ENCODE measurements at places on chromosomes 16 and 17.

DNA sequence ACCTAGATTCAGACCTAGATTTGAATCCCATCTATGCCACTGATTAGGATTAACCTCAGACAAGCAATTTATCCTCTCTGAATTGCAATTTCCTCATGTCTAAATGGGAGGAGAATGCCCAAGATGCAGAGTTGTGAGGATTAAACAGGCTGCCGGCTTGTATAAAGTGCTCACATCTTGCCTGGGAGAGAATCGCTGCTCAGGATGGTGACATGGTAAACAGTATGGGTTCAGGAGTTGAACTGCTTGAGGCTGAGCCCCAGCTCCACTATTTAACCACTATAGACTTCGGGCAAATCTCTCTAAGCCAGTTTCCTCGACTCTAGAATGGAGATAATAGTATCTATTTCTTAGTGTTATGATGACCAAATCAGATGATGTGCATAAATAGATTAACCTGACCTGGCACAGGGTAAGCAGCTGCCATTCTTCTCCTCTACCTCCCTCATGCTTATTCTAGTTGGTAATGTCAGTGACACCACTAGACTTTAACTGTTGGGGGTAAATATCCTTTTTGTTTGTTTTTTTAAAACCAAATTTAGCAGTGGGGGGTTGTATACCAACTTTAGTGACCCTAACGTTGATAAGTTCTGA, 732 bp upstream of the RPL27 start:
- DNase-seq = peak; percentile 51

DNA sequence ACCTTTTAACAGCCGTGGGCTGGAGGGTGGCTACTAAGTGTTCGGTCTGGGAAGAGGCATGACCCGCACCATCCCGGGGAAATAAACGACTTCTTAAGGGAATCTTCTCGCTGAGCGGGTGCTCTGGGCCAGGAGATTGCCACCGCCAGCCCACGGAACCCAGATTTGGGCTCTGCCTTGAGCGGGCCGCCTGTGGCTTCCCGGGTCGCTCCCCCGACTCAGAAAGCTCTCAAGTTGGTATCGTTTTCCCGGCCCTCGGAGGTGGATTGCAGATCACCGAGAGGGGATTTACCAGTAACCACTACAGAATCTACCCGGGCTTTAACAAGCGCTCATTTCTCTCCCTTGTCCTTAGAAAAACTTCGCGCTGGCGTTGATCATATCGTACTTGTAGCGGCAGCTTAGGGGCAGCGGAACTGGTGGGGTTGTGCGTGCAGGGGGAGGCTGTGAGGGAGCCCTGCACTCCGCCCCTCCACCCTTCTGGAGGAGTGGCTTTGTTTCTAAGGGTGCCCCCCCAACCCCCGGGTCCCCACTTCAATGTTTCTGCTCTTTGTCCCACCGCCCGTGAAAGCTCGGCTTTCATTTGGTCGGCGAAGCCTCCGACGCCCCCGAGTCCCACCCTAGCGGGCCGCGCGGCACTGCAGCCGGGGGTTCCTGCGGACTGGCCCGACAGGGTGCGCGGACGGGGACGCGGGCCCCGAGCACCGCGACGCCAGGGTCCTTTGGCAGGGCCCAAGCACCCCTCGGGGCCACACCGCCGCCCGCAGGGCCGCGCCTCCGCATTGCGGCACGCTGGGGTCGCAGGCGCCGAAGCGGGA, 3.6 kb upstream of the CBX4 start:
- DNase-seq = no peak

DNA sequence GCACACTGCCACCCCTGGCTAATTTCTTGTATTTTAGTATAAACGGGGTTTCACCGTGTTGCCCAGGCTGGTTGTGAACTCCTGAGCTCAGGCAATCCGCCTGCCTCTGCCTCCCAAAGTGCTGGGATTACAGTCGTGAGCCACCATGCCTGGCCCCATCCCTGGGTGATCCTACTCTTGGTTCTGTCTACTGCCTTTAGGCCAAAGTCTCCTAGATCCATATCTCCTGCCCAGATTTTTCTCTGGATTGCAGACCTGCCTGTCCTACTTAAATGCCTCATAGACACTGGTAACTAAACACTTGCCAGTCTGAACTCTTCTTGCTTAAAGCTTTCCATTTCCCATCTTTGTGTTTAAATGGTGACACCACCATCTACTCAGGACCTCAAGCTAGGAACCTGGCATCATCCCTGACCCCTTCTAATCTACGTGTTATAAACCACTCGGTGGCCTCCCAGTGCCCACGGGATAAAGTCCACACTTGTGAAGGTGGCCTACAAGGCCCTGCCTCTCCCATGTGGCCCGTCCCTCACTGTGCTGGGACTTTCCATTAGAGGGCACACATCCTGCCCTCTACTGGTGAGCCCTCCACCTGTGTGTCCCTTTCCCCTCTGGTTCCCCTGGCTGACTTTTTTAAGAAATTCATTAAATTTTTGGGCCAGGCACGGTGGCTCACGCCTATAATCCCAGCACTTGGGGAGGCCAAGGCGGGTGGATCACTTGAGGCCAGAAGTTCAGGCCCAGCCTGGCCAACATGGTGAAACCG, 51.1 kb downstream of the USP43 start:
- no peak for DNase-seq

DNA sequence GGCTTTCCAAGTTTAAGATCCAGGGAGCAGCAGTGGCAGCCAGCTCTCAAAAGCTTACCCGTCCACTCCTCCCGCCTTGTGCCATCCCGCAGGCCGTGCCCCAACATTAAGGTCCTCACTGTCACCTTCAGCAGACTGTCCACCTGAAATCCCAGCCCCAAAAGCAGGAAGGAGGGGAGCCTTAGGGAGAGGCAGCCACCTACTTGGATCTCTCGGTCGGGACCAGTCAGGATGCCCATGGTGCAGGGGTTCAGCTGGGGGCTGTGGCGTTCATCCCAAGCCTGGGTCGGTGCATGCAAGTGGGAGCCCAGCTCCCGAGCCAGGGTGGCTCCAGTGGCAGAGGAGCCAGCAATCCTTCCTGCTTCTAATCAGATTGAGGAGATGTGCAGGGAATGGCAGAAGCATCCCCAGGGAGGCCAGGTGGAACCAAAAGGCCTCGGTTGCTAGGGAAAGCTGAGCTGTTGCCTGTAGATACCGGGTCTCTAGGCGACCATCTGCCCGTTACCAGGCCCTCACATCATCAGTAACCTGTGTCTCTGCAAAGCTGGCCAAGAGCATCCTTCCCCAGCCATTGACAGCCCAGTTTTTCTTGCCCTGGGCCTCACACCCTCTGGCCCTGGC, 24.6 kb downstream of the CNGB1 start:
- DNase-seq = no peak

DNA sequence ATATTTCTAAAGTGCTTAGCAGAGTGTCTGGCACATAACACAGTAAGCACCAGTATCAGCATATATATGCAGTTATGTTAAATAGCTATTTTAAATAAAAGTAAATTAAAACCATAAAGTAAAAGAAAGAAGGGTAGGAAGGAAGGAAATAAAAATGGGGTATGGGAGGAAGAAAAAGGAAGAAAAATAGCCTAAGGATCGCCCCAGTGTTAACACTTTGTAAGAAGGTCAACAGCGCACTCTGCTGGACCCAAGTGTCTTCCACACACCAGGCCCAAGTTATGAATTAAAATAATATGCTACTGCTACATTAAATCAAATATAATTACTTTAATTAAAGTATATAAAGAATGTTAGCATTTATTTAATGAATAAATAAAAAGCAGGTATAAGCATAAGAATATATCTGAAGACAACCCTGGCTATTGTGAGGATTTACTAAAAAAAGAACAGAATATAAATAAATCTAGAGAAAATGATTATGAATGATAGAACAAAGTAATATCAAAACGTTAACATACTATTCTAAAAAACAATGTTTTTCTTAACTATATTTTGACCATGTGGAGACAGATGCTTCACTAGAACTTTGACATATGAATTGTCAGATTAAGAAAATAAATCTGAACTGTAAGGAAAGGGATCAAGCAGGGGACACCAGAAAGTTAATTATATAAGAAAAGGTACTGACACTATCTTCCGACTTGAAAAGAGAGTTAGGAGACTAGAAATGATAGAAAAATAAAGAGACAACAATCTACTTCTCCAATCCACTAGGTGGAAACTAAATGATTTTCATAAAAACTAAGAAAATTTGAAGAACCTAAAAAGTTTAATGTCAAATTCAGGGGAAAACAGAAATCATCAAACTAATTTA, 25.9 kb downstream of the BRIP1 start:
- peak; percentile 58 for DNase-seq

GRCh38 chr17:1834380-1835149, 4.8 kb downstream of the RPA1 start:
- no peak for DNase-seq

GRCh38 chr17:15922586-15922985, 22.3 kb upstream of the ADORA2B start:
- no peak for DNase-seq

DNA sequence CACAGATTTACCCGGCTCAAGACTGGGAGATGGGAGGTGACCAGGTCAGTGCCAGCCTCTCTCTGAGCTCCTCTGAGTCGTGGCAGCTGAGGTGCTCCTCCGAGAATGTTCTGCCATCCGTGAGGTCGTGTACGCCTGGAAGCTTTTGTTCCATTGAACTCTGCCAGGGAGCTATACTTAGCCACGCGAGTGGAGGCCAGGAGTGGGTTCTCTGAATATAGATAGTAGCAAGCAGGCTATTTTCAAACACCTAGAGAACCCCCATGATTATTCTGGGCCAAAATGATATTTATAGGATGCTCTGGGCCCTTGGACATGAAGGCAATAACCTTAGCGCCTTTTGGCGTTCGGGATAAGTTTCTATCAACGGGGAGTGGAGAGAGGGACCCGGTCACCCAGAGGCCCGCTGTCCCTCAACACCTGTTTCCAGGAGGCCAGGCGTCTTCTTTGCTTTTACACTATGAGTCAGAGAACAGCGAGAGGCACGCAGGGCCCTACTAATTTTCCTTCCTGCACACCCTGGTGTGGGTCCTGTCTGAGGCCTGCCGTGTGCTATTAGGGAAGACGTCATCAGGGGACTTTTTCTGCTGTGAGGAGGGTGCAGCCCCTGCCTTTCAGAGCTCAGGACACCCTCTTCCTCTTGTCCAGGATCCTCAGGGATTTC, 11.0 kb upstream of the MVD start:
- no peak for DNase-seq

GRCh38 chr16:89256651-89257254, 39.2 kb downstream of the ZNF778 start:
- no peak for DNase-seq

Data from WERI-Rb-1 (cell line).